ENCODE measurements at places on chromosomes 16 and 17.

DNA sequence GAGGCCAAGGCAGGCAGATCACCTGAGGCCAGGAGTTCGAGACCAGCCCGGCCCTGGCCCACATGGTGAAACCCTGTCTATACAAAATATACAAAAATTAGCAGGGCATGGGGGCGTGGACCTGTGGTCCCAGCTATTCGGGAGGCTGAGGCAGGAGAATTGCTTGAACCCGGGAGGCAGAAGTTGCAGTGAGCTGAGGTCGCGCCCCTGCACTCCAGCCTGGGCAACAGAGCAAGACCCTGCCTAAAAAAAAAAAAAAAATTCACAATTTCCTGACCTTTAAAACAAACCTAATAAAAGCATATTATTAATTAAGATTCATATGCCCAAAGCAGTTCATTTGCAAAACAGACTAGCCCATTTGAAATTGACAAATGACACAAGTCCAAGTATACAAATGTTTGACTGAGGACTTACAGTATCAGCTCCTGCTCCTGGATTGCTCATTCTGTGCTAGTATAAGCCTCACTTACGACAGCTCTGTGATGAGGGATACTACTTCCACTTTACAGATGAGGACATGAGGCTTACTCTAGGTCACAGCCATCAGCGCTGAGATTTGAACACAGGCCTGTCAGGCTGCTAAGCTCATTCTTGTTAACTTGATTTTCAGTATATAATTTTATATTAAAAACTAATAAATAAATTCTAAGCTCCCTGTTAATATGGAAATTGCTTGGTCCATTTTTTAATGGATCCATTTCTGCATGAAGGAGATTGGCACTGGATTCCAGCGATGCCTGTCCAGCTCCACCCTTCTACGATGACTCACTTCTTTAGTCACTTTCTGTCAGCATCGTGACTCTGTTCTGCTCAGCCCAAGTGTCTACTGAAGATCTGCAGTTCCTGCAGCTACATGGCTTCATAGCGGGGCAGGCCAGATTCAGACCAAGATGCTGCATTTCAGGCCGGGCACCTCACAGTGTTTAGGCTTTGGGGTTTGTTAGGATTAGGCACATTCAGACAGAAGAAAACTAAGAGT is 88.2 kb downstream of the WDR59 start:
- DNase-seq = peak; percentile 20

GRCh38 chr16:75389096-75389690 is 44.1 kb downstream of the CFDP1 start:
- DNase-seq = no peak

DNA sequence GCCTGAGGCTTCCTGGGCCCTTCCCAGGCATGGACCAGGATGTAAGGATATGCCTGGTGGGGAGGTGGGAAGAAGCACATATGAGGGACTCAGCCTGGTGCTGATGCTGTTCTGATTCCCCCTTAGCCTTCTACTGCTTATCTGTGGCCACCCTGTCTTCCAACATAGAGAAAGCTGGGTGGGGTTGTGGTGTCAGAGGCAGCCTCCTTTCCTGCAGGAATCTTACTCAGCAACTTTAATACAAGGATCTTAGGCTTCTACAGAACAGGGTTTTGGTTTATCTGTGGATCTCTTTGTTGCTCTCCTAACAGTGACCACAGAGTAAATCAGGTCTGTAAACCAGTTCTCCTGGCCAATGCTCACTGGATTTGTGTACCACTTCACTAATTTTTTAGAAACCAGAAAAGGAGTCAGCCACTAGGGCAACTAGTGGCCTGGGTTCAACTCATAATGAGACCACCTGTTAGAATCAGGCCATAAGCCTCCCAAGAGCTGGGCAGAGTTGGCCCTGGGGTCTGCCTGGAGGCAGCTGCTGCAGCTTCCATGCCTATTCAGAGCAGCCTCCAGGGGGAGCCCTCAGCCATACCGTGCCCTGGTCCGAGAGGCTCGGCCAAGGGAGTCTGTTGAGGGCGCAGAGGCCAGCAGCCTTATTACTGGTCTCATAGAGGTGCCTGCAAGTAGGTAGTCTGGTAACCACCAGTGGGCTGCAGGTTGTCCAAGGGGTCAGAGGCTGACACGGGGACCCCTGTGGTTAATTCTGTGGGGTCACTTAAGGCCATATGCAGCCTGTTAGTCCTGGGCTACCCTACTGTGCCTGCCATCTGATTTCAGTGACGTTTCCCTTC is 7.1 kb downstream of the HAS3 start:
- DNase-seq = peak; percentile 83

DNA sequence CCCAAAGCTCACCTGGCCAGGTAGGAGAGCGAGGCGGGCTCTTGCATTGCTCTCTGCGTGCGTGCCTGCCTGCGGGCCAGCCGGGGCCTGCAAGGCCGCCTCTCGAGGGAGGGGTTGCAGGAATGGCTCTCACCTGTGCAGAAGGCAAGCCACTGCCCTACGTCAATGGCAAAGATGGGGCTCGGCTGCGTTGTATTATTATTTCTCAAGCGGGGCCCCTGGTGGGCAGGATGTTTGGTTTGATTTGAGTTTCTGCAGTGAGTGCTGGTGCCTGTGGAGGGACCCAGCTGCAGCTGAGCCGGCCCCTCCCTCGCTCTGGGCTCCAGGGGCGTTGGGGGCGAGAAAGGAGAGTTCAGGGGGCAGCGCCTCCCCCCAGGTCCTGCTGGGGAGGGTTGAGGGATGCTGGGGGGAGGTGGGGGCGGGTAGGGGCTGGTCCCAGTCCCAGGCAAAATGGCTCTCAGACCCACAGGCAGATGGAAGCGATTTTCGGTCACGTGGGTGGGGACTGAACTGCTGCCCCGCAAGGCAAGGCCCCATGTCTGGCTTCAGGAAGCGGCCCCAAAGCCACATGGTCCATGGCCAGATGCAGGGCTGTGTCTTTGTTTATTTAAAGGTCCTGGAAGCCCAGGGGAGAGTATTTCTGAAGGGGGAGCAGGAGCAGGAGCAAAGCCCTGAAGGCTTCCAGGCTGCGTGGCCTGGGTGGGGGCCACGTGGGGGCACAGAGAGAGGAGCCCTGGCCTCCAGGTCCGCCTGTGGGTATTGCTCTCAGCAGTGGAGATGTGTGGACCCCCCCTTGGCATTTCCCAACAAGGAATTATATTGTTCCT is 338.8 kb downstream of the SEC14L1 start:
- no peak for DNase-seq

DNA sequence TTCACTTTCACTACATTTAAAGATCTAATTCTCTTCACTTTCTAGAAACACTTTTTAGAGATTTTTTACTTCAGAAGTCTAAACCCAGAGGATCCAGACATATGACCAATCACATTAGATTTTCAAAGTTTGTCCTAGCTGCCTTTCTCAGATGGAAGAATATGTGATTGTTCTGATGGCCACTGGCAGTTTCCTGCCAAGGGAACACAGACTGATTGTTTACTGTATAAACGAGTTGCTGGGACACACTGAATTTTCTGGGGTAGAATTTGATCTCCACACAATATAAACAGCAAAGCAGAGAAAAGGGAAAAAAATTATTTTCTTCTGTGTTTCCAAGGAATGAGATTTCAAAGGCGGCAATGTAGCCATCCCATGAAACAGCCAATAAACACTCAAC is 480.0 kb downstream of the TOX3 start:
- DNase-seq = no peak
